ENCODE measurements at places on chromosomes 11 and 22.

- no peak for DNase-seq
Measured at GRCh38 chr11:7520981-7521487, 7.2 kb downstream of the PPFIBP2 start.

DNA sequence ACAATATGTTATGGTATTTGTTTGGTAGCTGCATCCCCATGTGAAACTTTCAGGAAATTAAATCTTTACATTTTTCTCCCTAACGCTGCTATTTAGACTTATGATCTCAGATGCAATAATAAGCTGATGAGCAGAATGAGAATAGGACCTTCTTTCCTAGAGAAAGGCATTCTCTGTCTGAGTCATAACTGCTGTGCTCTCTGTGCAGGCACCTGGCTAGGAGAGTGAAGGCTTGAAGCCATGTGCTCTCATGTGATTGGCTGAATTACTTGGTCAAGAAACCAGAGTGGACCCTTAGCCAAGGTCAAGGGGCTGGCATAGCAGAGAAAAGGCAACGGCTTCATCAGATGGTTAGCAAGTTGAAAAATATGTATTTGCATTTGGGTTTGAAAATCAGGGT, 185.0 kb downstream of the ADAMTS15 start:
- no peak for DNase-seq

GRCh38 chr11:24779791-24780190, 282.9 kb downstream of the LUZP2 start:
- no peak for DNase-seq

DNA sequence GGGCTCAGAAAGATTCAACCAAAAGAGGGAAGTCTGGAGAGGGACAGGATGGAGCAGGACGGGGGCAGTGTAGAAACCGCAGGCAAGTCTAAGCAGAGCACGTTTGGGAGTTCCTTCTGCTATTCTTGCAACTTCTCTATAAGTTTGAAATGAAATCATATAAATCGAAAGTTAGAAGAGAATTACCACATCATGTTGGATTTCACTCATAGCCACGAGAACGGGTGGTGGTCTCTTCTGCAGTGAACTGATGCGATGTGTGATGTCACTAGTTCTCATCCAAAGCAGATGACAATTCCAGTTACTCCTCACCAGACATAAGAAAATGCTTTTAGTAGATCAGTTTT, 36.0 kb downstream of the KCNQ1 start:
- DNase-seq, result no peak

GRCh38 chr11:17531071-17531600, 13.1 kb downstream of the USH1C start:
- DNase-seq, result no peak

- DNase-seq, result no peak
Measured at GRCh38 chr22:24985826-24986214, 33.3 kb downstream of the KIAA1671 start.

DNA sequence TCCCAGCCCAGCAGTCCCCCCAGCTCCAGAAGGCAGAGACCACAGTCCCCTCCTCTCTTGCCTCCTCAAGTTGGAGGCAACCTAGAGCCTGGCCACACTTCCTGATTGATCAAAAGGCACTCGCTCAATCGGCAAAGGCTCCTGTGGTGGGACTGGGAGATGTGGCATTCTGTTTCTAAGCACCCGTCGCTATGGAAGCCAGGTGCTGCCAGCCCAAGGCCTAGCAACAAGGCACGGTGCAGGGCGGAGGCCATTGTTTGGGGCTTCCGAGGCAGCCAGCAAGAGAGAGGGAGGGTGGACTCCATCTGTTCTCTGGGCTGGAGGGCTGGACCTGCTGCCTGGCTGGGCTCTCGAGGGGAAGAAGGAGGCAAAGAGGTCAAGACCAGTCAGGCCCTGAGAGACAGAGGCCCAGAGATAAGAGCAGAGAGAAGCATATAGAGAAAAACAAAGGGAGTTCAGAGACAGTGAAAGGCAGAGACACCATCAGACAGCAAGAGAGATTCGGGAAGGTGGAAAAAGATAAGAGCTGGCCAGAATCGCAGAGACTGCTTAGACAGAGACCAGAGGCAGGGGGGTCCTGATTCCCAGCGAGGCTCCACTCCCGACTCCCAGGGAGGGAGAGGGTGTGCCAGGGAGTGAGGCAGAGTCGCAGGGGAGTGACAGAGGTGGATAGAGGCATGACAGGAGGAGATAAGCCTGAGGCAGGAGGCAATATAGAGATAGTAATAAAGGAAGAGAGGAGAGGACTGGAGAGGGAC, 21.2 kb downstream of the PDE2A start:
- no peak for DNase-seq

GRCh38 chr11:103887001-103887658, 149.3 kb upstream of the DDI1 start:
- DNase-seq, result no peak

GRCh38 chr11:80495116-80495515, 1054.3 kb upstream of the TENM4 start:
- DNase-seq, result no peak

DNA sequence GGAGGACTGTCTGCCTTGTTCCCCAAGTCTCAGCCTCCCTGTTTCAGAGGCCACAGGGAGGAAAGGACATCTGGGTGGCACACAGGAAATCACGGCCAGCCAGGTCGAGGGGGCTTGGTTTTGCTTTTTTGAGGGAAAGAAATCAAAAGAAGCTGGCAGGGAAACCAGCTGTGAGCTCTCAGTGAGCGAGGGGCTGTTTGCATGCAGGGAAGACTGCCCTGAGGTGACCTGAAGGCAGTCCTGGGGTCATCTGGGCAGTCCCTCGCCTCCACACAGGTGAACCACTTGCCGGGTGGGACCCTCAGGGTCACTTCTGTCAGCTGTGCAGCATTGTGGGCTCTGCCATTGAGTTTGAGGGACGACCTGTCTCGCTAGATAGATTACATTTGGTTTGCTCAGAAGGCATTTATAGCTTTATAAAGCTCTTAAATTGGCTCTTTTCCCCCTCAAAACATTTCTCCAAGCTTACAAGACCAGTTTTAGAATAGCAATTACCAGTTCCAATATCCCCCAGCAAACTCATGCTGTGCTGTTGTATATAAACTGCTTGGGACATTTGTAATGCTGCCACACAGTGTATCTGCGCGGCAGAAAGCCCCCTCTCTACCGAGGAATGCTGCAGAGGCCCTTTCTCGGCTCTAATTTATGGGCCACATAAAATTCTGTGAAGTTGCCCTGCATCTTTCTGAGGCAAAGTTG, 28.3 kb downstream of the PKNOX2 start:
- DNase-seq, result no peak

DNA sequence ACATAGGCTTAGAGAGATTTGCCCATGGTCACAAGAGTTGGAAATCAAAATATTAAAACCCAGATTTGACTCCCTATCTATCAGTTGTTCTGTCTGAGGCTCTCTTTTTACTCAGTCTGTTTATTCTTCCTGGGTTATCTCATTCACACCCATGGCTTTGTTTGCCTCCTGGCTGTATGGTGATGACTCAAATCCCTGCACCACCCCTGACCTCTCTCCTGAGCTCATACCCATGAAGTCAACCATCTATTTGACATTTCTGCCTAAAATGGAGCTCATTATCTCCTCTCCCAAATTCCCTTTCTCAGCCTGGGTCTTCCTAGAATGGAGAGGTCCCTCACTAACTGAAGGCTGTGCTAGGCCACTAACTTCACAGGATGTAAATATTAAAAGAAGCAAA, 27.8 kb upstream of the CCDC134 start:
- no peak for DNase-seq

DNA sequence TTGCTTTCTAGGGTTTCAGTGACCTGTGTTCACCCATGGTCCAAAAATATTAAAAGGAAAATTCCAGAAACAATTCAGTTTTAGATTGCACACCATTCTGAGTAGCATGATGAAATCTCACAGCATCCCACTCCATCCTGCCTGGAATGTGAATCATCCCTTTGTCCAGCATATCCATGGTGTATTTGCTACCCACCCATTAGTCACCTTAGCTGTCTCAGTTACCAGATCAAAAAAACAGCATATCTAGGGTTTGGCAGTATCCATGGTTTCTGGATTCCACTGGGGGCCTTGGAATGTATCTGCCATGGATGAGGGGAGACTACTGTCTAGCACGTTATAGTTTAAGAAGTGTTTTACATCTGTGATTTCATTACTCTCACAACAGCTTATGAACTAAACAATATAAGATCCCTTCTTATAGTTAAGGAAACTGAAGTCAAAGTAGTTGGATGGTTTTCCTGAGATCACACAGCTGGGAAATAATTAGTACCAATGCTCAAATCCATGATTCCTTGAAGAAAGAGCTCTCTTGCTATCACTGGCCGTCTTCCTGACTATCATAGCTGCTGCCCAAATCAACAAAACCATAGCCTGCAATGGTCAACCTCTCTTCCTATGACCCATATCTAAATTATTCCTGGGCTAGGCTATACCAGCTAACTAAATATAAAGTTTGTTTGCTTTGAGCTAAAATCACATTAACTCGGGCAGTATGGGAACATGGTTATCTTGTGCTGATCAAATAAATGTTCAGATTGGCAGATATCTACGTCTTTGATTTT, 122.6 kb downstream of the MICAL2 start:
- DNase-seq, result no peak
